Fibroblast of skin of back (primary cell): ENCODE measurements at places on chromosomes 5 and 9.

- DNase-seq, result no peak
Observed at GRCh38 chr5:69468631-69469030, 24.0 kb upstream of the OCLN start.

GRCh38 chr9:592225-592624, 249.3 kb upstream of the DMRT1 start:
- no peak for DNase-seq

DNA sequence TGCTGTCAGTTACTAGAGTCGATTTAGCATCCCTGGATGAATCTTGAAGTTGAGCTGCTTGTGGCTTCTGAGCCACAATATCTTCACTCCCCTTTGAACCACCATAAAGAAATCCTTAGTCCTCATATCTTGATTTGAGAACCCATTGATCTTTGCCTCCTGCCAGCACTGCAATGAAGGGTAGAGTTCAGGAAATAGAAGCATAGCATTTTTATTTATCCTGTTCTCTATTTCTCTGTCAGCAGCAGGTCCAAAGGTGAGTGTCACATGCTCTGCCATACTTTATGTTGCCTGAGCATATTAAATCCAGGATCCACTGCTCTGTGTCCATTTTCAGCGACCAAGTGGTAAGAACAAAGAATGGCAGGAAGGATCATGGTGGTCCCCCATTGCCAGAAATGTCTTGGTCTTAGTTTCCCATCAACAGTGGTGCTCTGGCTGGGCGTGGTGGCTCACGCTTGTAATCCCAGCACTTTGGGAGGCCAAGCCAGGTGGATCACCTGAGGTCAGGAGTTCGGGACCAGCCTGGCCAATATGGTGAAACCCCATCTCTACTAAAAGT, 80.2 kb upstream of the PANK3 start:
- no peak for DNase-seq

DNA sequence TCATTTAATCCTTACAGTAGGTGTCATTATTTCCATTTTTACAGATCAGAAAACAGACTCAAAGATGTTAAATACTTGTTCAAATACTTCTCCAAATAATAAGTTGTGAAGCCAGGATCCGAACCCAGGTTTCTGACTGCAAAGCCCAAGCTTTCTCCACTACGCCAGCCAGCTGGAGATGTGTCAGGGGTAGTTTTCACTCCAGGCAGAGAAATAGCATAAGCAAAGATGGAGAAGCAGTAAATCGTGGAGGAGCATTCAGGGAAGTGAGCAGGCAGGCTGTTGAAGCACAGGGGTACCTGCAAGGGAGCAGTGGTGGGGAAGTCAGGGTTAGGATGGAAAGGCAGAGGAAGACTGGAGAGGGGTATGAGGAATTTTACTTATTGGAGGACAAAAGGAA, 2.9 kb downstream of the TLN1 start:
- DNase-seq, result no peak

- DNase-seq, result no peak
Observed at GRCh38 chr9:115461280-115461679, 343.3 kb upstream of the TNC start.

GRCh38 chr5:27048510-27048909, 10.1 kb upstream of the CDH9 start:
- DNase-seq, result no peak

DNA sequence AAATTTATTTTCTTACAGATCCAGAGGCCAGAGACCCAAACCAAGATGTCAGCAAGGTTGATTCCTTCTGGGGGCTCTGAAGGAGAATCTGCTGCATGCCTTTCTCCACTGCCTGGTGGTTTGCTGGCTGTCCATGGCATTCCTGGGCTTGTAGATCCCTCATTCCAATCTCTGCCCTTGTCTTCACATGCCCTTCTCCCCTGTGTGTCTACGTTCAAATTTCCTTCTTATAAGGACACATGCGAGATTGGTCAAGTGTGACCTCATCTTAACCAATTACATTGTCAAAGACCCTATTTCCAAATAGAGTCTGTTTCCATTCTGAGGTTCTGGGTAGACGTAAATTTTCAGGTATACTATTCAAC, 84.5 kb upstream of the RAI14 start:
- peak; percentile 92 for DNase-seq

DNA sequence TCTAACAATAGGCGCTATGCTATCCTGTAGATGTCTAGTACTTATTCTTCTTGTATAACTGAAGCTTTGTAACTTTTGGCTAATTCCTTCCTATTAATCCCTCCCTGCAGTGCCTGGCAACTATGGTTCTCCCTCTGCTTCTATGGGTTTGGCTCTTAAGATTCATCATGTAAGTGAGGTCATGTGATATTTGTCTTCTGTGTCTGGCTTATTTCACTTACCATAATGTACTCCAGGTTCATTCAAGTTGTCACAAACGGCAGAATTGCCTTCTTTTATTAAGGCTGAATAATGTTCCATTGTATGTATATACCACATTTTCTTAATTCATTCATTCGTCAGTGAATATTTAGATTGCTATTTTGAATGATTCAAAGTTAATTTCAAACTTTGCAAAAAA, 149.9 kb upstream of the GAS1 start:
- no peak for DNase-seq

DNA sequence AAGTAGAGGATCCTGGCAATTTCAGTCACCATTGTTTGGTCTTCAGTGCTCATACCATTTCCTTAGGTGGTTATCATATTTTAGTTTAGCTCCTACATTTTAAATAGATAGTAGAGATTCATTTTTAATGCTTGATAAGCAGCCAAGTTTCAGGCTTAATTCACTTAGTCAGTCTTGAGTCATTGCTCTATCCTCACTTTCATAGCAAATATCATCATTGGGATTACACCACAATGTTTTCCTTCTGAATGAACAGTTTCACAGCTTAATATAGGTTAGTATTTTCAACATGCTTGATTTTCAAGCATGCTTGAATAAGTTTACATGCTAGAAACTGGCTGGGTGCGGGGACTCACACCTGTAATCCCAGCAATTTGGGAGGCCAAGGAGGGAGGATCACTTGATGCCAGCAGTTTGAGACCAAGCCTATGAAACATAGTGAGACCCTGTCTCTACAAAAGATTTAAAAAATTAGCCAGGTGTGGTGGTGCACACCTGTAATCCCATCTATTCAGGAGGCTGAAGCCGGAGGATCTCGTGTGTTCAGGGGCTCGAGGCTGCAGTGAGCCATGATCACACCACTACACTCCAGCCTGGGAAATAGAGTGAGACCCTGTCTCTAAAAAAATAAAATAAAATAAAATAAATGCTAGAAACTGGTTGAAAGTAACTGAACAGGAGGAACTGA, 339.9 kb downstream of the ADGRV1 start:
- peak; percentile 55 for DNase-seq

DNA sequence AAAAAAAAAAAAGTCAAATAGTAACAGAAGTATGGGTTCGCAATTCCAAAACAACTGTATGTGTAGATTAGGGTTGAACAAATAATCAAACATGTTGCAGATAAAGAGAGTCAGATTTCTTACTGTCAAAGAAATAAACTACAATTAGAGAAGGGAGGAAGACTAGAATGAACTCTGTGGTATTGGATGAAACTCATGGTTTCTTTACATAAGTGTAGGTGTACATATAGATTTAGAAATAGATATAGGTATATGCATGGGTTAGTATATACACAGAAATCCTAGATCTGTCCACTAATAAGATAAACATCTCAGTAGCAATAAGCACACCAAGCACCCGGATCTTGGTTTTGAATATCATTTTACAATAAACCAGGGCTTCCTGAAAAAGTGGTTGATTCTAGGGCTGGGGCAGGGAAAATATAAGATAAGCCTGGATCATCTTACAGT, 21.3 kb downstream of the DTWD2 start:
- no peak for DNase-seq

DNA sequence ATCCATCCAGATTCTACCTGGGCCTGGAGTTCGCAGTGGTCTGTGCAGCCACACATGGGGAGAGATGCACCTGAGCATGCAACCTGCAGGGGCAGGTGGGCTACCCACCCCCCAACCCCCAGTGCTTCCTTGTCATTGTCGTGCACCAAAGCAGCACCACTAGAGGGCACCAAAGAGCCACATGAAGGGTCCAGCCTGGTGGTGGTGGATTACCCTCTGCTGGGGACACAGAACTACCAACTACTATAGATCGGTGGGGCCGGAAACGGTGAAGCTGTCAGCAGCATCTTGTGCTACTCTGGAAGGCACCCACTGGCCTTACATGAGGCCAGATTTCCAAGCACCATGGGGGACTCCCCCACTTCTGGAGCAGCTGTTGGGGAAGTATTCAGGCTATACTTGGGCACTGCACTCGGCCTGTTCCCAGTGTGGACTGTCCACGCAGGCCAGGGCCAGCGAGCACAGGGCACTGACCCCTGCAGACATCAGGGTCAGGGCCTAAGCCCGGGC, 60.2 kb upstream of the TBC1D2 start:
- peak; percentile 86 for DNase-seq

GRCh38 chr9:112914524-112914923, 23.8 kb upstream of the SLC46A2 start:
- no peak for DNase-seq

GRCh38 chr9:34887841-34888240, 70.2 kb upstream of the PHF24 start:
- peak; percentile 13 for DNase-seq

DNA sequence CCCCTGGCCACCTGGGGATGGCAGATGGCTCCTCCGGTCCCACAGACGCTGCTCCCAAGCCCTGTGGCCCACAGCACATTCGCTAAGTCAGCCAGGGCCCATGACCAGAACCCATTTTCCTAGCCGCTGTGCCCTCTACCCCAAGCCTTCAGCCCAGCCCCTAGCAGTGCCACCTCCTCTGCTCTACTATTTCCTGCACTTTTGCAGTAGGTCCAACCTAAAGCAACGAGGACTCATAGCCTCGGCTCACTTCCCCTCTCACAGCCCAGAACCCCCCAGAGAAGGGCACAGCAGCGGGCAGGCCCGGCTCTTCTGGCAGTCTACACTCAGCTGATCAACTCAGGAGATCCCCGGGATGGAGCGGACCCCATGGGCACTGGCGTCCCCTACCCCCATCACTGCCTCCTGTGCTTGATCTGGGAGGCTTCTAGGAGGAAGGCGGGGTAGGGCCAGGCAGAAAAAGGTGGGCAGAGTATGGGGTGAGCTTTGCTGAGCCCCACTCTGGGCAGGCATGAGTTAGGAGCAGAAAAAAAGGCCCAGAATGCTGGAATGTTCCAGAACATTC, 111.2 kb downstream of the ZNF354C start:
- no peak for DNase-seq

- no peak for DNase-seq
Observed at GRCh38 chr5:121873409-121873808, 21.7 kb downstream of the FTMT start.

GRCh38 chr5:36644727-36645126, 38.3 kb downstream of the SLC1A3 start:
- DNase-seq, result peak; percentile 28
